Gastrocnemius medialis (tissue), 4 donors: ENCODE measurements at places on chromosomes 2 and 18. TPM values are rescaled to one million over a fixed set of nuclear protein-coding genes. Genes with fewer than 3 reads are reported as not detected.
A peak's percentile ranks its signal among the peaks of the same experiment; 100 is the strongest.

DNA sequence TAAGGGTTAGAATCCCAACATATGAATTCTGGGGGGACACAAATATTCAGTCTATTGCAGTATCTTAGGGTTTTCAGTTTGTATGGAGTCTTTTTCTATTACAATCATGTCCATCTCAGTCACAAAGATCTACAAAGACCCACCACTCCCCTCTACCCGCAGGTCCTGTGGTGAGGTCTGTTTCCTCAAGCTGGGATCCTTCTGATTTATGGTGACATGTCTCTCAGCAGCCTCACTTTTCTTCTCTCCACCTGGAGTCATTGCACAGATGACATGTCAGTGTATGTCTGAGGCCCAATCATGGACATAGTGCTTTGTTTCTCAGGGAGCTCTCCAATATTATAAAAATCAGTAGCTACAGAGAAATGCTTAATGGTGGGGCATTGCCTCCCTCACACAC, 113.4 kb upstream of the RAB27B start:
- H3K27me3 ChIP-seq = no peaks in the 10 kb centered on the region
- DNase-seq = no peak
- no peaks in the 10 kb centered on the region for H3K36me3 ChIP-seq
- no peak overlapping the region for H3K27ac ChIP-seq

DNA sequence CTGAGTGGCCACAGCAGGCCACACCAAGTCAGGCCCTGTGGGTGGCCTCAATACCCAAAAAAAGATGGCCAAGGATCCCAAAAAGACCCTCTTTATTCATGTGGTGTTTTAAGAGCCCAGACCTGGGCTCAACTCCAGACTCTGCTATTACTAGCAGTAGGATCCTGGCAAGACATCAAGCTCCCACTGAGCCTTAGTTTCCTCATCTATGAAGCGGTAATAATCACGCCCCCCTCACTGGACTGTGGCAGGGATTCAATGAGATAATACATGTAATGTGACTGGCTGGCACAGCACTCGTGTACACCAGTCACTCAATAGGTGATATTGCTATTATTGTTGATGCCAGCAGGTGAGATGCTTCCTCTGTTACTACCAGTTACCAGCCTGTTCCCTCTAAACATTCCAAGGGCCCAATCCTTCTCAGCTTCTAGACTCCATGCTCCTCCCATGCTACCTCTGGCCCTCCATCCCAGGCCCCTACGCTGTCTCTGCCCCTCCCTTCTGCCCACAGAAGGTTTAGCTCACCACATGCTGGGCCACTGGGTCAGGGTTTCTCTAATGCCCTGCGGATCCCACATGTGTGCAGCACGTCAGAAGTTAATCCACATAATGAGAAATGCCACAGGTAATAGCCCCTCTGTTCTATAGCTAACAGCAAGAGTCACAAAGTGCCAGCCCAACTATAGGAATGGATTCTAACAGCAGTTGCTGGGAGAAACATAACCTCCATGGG, 51.2 kb downstream of the SLC4A5 start:
- no peak overlapping the region for H3K27ac ChIP-seq
- H3K4me1 ChIP-seq = no peaks in the 10 kb centered on the region
- H3K4me3 ChIP-seq = no peak overlapping the region
- H3K36me3 ChIP-seq = no peaks in the 10 kb centered on the region

- no peaks in the 10 kb centered on the region for H3K36me3 ChIP-seq
- H3K27me3 ChIP-seq = no peaks in the 10 kb centered on the region
- H3K4me3 ChIP-seq = no peak overlapping the region
- no peak for DNase-seq
These were observed 43.5 kb downstream of the DOK6 start for GRCh38 chr18:69444221-69444620.

GRCh38 chr2:62998949-62999348, 51.7 kb upstream of the OTX1 start:
- H3K27ac ChIP-seq = no peak overlapping the region
- H3K4me3 ChIP-seq = no peak overlapping the region
- no peak for DNase-seq
- H3K4me1 ChIP-seq = no peaks in the 10 kb centered on the region
- H3K36me3 ChIP-seq = peaks cover 11% of the 10 kb centered on the region

DNA sequence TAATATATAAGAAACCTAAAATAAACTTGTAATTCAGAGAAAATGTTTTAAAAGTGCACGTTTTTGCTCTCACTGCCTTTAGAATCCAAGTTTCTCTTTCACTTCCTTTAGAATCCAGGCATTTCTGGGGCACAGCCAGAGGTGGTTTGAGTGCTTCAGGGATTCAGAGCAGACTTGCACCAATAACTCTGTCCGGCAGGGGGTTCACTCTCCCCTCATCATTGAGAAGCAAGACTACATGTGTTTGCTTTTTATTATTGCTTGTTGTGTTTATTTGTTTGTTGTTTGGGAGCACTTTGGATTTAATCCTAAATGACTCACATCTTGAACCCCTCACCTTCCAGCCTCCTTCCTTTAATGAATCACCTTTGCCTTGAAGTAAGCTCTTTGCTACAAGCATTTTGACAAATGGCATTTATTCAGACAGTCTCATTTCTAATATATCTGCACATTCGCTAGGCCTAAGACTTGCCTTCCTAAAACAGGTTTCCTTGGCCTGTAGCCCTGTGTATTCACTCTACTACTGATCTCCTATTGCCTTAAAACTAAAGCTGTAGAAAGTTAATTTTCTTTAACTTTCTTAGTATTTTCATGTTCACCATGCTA, 233.5 kb upstream of the ATP5MC3 start:
- no peak overlapping the region for H3K27ac ChIP-seq
- no peaks in the 10 kb centered on the region for H3K36me3 ChIP-seq
- H3K4me3 ChIP-seq = no peak overlapping the region
- no peaks in the 10 kb centered on the region for H3K27me3 ChIP-seq

- H3K4me3 ChIP-seq = no peak overlapping the region
- no peaks in the 10 kb centered on the region for H3K36me3 ChIP-seq
- DNase-seq = no peak
- no peaks in the 10 kb centered on the region for H3K4me1 ChIP-seq
These were observed 52.7 kb downstream of the DSEL start for GRCh38 chr18:67463829-67464228.

- H3K4me1 ChIP-seq = no peaks in the 10 kb centered on the region
- H3K27me3 ChIP-seq = peaks cover 3% of the 10 kb centered on the region
- no peak overlapping the region for H3K4me3 ChIP-seq
- no peak for DNase-seq
These were observed 9.7 kb upstream of the PXDN start for GRCh38 chr2:1754046-1754445.

DNA sequence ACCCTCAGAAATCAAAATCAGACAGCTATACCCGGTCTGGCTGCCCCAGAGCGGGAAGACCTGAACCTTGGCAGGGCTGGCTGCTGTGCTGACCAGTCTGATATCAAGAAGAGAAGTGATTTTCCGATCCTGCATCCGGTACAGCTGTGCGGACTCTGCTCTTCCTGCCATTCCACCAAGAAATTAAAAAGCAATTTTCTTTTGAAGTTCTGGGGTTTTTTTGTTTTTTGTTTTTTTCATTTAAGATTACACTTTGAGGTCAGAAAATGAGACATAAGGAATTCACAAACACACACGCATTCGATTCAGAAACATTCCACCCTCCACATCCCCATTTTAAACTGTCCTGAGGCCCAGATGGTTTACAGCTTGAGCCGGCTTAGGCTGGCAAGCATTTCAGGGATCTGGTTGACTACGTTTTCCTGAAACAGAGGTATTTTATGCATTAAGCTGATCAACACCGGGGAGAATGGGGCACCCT, 156.5 kb downstream of the COL6A3 start:
- peak overlapping the region; percentile 73 for H3K27ac ChIP-seq
- no peaks in the 10 kb centered on the region for H3K27me3 ChIP-seq
- H3K36me3 ChIP-seq = no peaks in the 10 kb centered on the region
- no peaks in the 10 kb centered on the region for H3K4me1 ChIP-seq
- H3K4me3 ChIP-seq = no peak overlapping the region

DNA sequence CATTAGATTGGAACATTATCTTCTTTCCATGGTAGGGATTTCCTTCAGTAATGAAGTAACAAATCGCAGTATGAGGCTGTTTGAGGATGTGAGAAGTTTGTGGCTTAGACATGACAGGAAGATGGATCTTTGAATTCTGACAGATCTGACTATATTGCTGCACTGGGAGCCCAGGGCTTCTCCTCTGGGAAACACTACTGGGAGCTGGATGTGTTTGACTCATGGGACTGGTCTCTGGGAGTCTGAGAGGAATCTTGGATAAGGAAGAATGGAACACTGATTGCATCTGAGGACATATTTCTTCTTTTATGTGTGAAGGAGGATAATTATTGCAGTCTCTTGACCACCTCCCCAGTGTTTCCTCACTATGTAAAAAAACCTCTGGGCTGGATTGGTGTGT, 77.2 kb upstream of the ST6GAL2 start:
- no peak overlapping the region for H3K4me3 ChIP-seq
- no peaks in the 10 kb centered on the region for H3K27me3 ChIP-seq
- no peak for DNase-seq
- H3K27ac ChIP-seq = no peak overlapping the region

NEB gene
- 6,824 TPM for total RNA-seq

MC2R gene
- total RNA-seq = not detected

VAMP5 gene
- 35.6 TPM for total RNA-seq

IL36B gene
- not detected for total RNA-seq

SP5 gene
- 0.44 TPM for total RNA-seq

ITGB6 gene
- total RNA-seq = 0.93 TPM

HOXD4 gene
- 0.29 TPM for total RNA-seq

KCNF1 gene
- total RNA-seq = not detected

ALPP gene
- total RNA-seq = not detected

TMX3 gene
- total RNA-seq = 23.3 TPM

SOX11 gene
- not detected for total RNA-seq
